ENCODE measurements at places on chromosomes 2 and 18.

- DNase-seq: no peak
Measured at GRCh38 chr18:58284699-58285448, 240.8 kb downstream of the NEDD4L start.

DNA sequence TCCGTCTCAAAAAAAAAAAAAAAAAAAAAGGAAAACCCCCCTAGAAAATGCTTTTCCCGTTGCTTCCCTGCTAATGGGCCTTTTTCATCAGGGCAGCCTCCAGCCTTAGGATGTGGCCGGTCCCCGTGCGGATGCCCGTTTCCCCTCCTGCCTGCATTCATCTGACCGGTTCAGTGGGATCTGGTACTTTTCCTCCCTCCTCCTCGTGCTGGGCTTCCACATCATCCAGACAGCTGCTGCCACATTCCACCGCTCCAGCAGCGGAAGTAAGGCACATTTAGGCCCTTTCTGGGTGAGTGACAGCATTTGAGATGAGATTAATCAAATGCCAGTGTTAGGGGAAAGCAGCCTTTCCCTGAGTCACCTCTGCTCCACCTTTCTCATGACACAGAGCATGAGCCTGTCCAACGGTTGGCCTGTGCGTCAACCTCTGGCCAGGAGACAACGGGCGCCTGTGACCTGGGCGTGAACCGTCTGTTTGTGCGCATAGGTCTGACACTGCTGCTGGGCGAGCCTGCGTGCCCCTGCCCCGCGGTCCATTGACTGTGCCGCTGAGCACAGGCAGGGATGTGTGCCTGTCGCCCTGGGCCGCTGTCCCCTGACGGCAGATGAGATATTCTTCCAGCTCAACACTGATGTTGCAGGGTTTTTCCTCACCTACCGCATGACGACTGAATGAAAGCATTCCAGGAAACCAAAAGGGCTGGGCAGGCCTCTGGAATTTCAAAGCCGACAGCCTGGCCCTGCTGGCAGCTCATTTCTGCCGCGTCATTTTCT lies 174.0 kb downstream of the TGIF1 start:
- no peak for DNase-seq

- DNase-seq: no peak
Measured at GRCh38 chr2:146741260-146741659, 1103.6 kb upstream of the ACVR2A start.

DNA sequence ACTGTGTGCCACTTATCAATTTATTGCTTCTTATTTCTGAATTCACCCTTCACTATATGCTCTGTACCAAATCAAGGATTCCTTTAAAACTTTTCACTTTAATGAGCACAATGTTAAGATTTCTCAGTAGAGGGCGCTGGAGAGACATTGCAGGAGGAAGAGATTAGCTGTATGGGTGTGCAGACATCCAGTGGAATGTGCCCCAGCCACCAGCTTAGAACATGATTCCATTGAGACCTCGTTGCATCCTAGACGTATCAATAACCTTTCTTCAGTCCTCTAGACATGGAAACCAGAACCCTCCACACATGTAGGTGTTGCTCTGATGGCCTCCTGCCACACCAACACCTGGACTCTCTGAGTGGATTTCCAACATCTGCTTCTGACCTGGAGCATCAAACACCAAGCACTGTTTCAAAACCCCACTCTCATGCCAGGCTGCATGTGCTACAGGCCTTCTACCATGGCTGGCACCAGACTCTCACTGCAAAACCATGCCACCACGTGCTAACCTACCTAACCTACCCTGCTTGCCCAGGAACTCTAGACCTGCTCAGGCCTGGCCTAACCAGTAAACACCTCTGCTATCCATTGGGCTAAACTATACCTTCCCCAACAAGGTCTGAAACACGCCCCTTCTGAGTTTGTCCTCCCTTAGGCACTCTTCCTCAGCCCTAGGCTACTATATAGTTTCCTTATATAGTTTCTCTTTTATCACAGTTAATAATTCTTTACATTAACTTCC lies 633.2 kb upstream of the PKDCC start:
- DNase-seq: no peak

- DNase-seq: no peak
Measured at GRCh38 chr2:23549051-23549450, 164.1 kb downstream of the KLHL29 start.

DNA sequence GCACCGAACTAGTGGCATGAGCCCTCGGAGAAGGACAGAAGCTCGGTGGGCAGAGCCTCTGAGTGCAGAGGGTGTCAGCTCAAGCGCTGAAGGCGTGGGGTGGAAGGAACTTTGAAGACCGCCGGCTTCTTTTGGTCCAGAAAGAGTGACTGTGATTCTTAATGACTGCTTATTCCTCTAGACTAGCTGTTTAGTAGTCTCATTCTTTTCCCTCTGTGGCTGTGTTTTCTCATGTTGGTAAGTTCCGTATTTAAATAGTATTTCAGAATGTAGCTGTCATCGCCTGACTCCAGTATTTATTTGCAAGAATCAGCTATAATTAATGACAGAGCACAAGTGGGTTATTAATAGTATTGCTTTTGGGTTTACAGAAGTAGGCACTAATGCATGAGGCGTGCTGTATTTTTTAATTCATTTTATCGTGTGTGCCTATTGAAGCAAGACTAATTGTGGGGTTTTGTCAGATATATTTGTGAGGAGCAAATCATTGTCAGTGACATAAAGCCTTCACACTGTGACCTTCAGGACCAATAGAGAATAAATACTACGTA lies 80.8 kb upstream of the NFATC1 start:
- no peak for DNase-seq

- DNase-seq: no peak
Measured at GRCh38 chr2:132909427-132909826, 239.4 kb upstream of the LYPD1 start.

DNA sequence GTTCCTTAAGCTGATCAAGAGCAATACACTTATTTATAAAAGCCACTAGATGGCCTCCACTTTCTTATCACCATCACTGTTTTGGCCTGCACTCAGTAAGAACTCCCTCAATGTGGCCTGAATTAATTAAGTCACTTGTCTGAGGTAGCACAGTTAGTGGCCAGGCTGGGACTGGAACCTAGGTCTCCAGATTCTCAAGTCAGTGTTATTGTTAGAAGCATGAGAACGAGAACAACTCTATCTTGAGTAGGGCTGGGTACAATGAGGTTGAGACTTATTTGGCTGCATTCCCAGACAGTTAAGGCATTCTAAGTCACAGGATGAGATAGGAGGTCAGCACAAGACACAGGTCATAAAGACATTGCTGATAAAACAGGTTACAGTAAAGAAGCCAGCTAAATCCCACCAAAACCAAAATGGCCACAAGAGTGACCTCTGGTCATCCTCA lies 115.8 kb downstream of the SS18 start:
- no peak for DNase-seq

GRCh38 chr2:235381261-235381912 lies 112.5 kb upstream of the AGAP1 start:
- no peak for DNase-seq

- DNase-seq: no peak
Measured at GRCh38 chr2:177532567-177532966, 140.0 kb downstream of the AGPS start.

DNA sequence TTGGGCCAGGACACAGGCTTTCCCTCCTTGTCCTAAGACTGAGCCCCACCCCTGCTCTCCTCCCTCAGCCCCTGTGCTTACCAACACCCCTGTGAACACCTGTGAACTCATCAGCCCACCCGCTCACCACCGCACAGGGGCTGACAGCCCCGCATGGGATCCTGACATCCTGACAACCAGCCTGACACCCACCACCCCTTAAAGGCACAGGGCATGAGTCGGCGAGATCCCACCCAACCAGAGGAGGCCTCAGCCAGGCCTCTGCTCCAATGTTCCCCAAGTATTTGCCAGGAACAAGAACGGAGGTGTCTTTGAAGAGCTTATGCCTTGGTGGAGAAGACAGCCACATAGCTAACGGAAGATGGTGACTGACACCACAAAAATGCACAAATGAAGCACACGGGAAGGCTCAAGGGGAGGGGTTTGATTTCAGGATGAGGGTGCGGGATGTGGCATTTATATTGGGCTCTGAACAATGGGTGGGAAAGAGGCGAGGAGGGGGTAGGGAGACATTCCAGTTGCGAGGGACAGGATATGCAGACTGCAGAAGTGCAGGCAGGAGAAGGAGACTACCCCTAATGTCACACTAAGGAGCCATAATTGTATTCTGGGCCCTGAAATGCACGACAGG lies 11.0 kb downstream of the RAB11FIP5 start:
- no peak for DNase-seq

- DNase-seq: no peak
Measured at GRCh38 chr2:27638037-27638637, 9.3 kb downstream of the GPN1 start.

DNA sequence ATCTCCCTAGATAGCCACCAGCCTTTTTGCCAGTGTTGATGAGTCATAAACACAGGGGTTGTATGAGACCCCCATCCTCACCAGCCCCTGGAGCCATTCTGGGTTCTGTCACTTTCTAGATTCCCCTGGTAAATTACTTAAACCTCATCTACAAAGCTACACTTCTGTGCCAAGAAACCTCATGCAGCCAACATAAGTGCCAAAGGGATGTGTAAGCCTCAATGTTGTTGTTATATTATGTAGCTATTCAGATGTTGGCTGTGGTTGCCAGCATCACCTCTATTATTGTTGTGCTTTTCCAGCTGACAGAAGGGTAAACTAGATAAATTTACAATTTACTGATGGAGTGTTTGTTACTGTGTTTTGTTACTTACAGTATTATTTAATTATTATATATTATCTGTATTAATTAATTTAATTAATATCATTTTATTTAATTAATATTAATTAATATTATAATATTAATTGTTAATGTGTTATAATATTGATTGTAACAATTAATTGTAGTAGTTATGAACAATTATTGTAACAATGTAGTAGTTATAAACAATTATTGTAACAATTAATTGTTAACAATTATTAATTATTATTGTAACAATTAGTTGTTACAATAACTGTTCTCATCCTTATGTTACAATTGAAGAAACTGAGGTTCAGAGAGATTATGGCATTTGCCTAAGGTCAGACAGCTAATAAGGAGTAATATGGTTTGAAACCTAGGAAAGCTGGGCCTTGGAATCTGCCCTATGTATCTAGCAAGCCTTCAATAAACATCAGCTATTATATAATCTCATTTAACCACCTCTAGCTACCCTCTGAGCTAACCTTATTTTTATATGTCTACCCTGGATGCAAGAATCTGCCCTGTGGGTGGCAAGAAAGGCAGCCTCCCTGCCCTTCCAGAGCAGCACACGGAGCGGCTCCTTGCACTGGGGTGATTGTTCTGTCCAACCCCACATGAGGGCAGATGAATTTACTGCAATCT lies 36.1 kb downstream of the PSTPIP2 start:
- no peak for DNase-seq

DNA sequence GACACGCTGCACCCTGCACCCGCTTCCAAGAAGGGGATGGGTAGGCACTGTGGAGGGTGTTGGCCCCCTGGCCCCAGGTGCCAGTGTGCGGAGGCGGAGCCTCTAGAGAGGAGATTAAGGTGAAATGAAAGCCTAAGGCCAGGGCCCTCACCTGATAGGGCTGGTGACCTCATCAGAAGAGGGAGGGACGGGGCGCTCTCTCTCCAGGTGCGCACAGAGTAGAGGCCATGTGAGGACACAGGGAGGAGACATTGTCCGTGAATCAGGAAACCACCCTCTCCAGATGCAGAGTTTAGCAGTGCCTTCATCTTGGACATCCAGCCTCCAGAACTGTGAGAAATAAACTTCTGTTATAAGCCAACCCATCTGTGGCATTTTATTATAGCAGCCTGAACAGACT lies 62.3 kb downstream of the PSMG2 start:
- DNase-seq: no peak

GRCh38 chr18:11266781-11267480 lies 117.6 kb upstream of the PIEZO2 start:
- DNase-seq: no peak

- DNase-seq: no peak
Measured at GRCh38 chr2:151760139-151760650, 25.9 kb upstream of the NEB start.

- no peak for DNase-seq
Measured at GRCh38 chr2:33131749-33132148, 185.0 kb downstream of the LTBP1 start.

GRCh38 chr2:20596973-20597859 lies 53.7 kb downstream of the HS1BP3 start:
- DNase-seq: no peak

DNA sequence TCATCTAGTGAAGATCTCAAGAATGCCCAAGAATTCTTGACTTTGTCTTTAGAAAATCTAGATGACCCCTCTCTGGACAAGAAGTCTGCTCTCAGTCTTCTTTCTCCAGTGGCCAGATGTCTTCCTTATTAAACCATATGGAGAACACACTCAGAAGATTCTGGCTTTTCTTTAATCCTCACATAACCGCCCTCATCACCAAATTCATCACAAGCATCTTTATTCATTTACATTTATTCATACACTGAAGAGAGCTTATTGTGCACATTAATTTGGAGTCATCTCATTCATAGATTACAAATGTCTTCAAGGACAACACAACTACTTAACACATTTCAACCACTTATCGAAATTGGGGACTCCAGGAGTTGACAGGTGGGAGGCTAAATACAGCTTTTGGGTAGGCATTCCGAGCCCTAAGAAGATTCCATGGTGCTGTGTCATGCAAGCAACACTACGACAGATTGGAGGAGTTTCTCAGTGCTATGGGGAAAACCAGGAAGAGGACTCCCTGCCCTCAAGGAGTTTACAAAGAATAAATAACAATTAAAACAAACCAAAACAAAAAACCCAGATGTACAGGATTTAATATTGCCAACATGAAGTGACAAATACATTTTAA lies 64.8 kb upstream of the LCLAT1 start:
- DNase-seq: no peak

GRCh38 chr2:46956981-46957531 lies 41.5 kb upstream of the MCFD2 start:
- no peak for DNase-seq

DNA sequence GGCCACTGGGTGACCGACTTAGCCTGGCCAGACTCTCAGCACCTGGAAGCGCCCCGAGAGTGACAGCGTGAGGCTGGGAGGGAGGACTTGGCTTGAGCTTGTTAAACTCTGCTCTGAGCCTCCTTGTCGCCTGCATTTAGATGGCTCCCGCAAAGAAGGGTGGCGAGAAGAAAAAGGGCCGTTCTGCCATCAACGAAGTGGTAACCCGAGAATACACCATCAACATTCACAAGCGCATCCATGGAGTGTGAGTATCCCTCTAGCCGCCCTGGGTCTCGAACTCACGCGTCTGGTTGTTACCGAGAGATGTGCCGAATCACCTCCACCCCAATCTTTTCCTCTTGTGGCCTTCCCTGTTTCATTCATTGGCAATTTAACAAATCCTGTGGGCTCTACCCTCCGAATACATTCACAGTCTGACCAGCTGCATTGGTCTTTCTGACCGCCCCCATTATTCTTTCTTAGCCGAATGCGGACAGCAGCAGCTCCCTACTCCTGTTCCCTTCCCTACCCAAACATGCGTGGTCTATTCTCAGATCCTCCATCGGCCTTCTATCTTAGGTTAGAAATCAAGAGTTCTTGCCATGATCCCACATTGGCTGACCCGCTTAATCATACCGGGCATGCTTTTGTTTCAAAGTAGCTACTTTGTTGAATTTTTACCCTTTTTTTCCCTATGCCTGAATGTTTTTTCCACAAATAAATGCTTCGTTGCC lies 631 bp downstream of the RPL31 start:
- no peak for DNase-seq

All from stimulated activated CD8-positive, alpha-beta memory T cell treated with anti-CD3 and anti-CD28 coated beads, Interleukin-7, amount 100 ng/mL, for 1 hour (primary cell).